ENCODE measurements at places on chromosomes 2 and 18.

- DNase-seq = no peak
These were observed 167.6 kb downstream of the UXS1 start for GRCh38 chr2:106026271-106027190.

DNA sequence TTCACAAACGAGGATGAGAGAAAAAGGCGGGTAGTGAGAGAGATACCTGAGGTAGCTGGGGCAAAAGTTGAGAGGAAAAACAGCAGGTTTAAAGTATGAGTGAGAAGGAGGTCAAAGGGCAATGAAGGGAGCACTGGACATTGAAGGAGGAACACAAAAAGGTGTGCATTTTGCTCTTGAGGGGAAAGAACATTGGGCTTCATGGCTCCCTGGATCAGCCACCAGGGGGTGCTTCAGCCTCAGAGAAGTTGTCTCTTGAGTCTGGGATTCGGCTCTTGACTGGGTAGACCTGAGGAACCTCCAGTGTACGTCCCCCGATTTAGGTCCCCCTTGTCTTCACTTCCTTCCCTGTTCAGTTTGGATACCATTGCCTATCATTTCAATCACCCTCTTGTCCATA lies 128.5 kb downstream of the RAPGEF4 start:
- DNase-seq = peak; percentile 43

GRCh38 chr2:88549616-88550292 lies 77.5 kb downstream of the EIF2AK3 start:
- DNase-seq = no peak

DNA sequence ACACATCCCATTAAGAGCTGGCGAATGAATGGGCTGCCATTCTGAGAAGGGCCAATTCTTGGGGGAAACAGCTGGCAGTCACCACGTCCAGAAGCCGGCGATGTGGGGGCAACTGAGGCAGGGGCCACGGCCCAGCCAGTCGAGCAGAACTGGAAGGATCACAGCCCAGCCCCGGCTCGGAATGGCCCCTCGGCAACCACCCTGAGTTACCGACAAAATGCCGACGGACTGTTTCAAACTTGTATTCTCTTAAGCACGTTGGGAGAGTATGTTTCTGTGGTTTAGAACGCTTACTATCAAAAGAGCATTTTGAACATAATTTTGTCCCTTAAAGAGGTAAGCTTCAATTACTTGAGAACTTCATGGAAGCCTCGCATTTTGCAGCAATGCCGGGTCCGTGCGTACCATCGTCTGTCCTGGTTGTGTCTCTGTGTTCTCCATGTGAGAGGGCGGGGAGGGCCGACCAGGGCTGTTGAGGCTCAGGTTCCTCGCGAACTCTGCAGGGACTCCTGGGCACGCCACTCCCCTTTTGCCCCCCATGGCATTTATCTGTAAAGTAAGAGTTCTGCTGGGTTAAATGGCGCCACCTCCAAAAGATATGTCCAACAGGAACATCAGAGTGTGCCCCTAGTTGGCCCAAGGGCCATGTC lies 155.9 kb downstream of the TWIST2 start:
- no peak for DNase-seq

GRCh38 chr18:35578481-35578880 lies 3.1 kb upstream of the GALNT1 start:
- DNase-seq = no peak

DNA sequence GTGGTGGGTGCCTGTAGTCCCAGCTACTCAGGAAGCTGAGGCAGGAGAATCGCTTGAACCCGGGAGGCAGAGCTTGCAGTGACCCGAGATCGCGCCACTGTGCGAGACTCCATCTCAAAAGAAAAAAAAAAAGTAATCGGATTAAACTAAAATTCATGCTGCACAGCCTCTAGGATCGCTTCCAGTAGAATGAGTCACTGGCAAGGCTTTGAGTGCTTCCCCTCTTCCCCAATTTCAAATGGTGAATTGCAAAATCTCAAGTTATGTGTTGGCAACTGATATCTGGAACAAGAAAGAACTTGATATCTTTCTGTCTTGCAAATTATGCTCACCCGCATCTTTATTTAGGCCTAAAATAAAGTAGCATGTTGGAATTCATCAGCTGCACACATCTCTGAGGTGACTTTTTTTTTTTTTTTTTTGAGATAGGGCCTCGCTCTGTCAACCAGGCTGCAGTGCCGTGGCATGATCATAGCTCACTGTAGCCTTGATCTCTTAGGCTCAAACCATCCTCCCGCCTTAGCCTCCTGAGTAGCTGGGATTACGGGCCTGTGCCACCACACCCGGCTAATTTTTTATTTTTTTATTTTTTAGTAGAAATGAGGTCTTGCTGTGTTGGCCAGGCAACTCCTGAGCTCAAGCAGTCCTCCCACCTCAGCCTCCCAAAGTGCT lies 12.7 kb downstream of the TTC39C start:
- no peak for DNase-seq

DNA sequence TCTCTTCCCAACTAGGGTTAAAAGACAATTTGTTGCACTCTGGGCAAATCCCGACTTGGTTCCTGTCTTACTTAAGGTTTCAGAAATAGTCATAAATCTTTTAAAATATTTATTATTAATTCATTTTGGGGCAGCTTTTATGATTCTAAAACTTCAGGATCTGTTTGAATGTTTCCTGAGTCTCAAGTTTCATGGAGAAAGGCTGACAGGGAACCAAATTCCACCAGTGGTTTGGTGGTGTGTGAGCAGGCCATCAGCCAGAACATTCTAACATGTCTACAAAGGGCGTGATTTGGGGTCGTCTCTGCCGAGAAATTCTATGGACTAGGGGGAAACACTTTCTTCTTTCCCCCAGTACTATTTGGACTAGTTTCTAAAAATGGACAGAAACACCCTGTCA lies 366.4 kb downstream of the ZNF521 start:
- no peak for DNase-seq

DNA sequence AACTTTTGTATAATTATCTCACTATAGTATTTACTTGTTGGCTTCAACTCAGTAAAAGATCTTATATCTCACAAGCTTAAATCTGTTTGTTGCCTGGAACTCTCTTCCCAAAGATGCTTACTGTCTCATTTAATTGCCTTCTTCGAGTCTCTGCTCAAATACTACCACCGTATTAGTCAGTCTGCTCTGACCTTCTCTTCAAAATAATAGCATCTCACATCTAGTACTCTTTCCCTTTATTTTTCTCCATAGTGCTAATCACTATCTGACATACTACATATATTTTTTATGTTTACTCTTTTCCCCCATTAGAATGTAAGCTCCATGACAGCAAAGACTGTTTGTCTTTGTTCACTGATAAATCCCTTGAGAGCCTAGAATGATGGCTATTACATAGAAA lies 10.6 kb upstream of the MPP4 start:
- no peak for DNase-seq

GRCh38 chr2:188527141-188527540 lies 235.5 kb downstream of the GULP1 start:
- no peak for DNase-seq

DNA sequence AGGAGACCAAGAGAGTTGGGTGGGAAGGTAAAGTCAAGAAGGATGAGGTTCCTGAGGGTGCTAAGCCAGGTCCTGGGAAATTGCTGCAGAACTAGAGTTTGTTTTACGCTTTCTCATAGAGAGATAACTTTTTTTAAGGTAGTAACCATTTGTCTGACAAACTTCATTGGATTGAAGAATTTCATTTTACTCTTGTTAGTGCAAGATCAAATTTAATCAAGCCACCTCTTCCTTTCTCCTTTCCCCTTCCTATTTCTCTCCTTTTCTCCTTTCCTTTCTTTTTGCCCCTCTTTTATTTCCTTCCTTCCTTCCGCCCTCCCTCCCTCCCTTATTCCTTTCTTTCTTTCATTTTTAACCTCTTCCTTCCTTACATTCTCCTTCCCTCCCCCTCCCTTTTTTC lies 65.4 kb downstream of the RDH14 start:
- DNase-seq = no peak

DNA sequence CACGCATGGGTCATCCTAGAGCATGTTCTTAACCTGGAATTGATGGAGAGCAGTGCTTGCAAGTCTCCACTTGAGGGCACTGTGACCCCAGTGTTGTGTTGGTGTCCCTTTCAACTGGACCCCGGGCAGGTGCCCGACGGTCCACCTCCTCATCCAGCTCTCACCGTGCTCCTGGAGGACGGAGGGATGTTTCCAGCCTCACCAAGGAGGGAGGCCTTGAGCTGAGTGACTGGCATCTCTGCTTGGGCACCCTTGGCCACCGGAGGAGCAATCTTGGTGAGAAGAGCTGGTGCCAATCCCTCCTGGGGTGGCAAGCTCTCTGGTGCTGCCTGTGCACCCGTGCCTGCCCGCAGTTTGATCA lies 45.4 kb upstream of the ASB18 start:
- DNase-seq = no peak

DNA sequence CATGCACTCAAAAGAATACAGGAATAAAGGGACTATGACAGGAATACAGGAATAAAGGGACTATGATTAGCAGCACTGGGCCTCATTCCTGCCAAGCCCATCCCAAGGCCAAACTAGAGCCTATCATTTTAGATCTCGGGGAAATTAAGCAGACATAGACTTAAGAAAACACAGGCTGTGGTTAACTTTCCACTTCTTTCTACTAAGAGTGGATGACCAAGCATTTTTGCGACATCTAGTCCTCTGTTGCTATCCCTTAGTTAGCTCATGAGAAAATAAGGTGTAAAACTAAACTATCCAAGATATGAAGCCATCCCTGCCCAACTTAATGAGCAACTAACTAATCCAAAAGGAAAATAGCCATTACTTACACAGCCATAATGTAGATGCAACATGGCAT lies 5.9 kb downstream of the LYPD1 start:
- no peak for DNase-seq

DNA sequence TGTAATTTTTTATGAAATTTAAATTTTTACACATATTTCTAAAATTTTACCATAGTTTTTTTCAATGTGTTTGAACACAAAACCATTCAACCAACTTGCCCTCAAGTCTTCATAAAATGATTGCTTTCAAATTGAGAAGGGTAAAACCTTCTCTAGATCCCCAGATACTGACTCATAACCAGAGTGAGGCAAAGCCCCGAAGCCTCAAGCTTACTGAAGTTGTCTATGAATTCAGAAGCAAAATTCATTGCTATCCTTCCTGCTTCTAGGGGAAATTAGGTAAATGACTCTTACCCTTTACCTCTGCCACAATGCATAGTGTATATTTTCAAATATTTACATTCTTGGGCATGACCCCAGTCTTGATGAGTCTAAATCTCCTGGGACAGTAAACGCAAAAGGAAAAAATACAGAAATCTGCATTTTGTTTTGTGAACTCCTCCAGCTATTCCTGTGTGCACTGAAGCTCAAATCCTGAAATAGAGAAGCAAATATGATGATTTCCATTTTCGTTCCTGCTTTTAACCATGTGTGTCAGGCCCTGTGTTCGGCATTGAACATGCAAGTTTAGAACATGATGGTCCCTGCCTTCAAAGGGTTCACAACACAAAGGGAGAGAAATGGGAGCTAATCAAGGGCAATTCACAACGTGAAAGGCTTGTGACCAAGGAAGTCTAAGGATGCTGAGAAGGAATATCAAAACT lies 246.3 kb downstream of the SUCLG1 start:
- no peak for DNase-seq

DNA sequence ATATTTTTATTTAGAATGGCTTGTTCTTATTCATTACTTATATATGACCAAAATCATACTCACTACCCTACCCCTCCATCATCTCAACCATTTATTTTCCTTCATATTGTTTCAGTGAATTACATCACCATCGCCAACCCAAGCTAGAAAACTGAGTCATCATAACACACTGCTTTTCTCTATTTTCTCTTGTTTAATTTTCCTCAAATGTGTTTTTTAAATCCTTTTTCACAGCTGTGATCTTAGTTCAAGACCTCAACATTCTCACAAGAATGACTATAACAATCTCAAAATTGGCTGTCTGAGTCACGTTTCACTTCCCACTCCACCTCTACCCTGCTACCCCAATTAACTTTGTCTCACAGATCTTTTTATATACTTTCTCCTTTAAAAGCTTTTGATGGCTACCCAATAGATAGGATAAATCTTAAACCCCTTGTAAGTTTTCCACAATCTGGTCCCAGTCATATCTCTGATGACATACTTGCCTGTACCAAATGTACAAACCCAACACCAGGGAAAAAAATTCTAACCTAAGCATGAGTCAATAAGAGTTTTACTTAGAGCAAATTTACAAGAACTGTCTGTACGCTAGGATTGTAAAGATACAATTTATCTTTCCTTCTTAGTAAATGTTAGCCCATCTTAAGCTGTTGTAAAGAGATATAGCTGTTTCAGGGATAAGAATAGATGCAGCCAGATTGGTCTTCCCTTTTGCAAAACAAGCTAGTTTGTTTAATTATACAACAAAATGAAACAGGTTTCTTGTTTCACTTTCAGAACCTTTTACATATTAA lies 635.1 kb upstream of the SLC39A10 start:
- no peak for DNase-seq

GRCh38 chr2:14713248-14713647 lies 80.7 kb downstream of the LRATD1 start:
- DNase-seq = no peak

GRCh38 chr18:72675394-72675793 lies 131.3 kb upstream of the CBLN2 start:
- DNase-seq = no peak

DNA sequence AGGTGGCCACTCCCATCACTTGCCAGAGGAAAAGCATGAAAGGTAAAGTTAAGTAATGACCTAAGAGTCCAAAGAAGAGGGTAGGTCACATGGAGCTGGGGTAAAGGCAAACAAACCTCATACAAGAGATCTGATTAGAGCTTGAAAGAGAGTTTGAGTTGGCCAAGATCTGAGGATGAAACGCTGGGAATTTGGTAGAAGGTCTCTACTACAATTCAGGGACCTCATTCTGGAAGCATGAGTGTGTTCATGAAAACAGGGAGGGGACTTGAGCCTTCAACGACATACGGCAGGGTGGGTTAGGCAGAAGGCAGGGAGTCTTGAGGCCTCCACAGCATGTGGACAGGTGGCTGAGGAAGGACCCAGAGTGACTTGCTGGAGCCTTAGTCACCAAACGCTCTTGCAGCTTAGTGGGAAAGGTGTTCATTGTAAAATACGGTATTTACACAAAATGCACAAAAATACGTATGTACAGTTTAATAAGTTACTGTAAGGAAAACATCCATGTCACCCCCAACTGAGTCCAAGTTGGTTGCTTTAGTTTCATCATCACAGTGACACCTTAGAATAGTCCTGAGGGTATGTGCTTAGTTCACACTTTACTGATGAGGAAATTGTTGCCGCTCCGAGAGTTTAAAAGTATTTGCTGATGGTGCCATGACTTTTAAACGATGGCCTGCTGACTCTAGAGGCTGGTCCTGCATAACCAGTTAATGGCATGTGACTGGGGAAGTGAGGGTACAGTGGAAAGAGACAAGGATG lies 5.0 kb upstream of the FARP2 start:
- DNase-seq = no peak

- peak; percentile 8 for DNase-seq
These were observed 72.3 kb downstream of the RTP5 start for GRCh38 chr2:241941691-241942301.

Data from activated CD4-positive, CD25-positive, alpha-beta regulatory T cell treated with anti-CD3 and anti-CD28 coated beads, Interleukin-2, amount 50 U/mL, for 72 hours (primary cell).